ENCODE measurements at places on chromosomes 11 and 22. TPM values are rescaled to one million over a fixed set of nuclear protein-coding genes. Genes with fewer than 3 reads are reported as not detected.
A peak's percentile ranks its signal among the peaks of the same experiment; 100 is the strongest.

DNA sequence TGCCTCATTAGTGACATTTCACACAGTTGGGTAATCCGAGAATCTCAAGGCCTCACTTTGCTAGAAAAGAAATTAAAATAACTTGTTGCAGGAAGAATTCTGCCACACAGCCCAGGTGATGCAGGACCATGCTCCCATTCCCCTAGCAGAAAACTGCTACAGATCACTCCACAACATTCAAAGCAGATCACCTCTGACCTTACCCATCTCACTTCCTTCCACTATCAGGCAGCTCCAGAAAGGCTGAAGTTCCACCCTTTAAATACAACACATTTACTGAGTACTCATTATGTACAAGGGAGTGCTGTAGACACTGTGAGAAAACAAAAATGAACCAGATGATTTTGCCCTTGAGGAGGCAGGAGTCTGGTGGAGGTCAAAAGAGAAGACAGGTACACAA, 231.0 kb downstream of the TTC28 start:
- DNase-seq, result no peak

DNA sequence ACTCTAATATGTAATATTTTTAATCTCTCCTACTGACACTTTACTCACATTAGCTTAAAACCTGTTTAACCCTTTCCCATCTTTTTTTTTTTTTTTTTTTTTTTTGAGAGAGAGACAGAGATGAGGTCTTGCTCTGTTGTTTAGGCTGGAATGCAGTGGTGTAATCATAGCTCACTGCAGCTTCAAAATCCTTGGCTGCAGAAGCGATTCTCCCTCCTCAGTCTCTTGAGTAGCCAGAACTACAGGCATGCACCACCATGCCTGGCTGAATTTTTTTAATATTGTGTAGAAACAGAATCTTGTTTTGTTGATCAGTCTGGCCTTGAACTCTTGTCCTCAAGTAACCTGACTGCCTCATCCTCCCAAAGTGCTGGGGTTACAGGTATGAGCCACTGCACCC, 37.3 kb downstream of the PAMR1 start:
- no peak for DNase-seq

Gene ALG12
- 22.4 TPM for total RNA-seq

Gene CSF2RB
- 19.4 TPM for total RNA-seq

Gene SCGB1A1
- total RNA-seq, result not detected

DNA sequence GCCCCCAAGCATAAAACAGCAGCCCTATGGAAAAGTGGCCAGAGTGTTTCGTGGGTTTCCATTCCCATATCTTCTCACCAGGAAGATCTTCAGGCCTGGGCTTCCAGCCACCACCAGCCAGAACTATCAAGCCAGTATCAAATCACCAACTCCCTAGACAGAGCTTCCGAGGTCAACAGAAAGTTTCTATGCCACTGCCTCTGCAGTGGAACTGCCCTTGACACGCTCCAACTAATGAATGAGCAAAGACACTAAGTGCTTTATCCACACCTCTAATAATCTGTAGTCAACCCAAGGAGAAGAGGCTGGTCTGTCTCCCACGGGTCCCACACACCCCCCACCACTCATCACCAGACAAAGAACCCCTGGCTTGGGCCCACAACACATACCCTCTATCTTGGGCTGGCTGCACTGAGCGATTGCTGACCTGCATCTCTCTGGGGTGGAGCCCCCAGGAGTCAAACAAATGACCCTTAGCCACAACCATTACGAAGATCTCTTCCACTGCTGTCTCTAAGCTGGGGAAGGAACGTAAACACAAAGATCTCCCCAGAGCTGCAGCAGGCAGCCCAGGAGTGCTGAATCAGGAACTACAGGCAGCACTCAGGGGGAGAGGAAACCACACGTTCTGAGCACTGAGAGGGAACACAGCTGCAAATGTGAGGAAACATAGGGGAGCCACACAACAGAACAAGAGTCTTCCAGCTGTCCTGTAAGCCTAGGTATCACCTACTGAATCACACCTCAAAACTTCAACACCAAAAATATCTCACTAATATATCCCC, 9.7 kb downstream of the OR5AN1 start:
- DNase-seq, result no peak

- no peak for DNase-seq
Measured at GRCh38 chr11:67666303-67666645, 8.1 kb downstream of the ALDH3B2 start.

Gene GRAMD1B
- total RNA-seq, result 3.2 TPM

DNA sequence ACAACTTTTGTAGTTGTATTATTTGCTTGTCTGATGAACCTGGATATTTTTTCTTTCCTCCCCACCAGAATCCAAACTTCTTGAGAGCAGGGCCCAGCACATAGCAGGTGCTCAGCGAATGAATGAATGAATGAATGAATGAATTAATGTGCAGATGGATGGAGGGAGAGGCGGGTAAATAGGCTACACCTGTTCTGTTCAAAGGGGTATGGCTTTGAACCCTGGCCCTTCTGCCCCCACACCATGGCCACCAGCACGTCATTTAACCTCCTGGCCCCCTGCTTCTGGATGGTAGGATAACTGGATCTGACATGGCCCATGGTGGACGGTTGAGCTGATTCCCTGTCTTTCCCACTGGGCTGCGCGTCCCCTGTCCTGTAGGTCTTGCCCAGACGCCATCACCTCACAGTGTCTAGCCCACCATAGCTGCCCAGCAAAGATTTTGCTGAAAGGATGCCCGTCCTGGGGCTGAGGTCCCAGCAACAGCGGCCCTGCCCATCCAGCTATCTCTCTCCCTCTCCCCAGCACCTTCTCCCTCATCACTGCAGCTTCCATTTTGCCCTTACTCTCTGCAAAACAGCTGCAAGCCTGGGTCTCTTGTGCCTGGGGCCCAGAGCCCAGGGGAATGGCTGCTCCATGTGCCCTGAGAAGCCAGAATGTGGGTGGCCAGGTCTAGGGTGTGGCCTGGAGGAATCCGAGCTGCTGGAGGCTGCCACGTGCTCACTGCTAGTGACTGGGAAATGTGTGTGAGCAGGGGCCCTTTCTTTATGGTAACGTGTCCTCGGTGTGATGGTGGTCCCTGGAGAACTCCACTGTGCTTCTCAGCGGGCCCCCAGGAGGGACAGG, 49.3 kb upstream of the LINC01488 start:
- DNase-seq, result no peak

Gene QSER1
- total RNA-seq, result 23.7 TPM

GRCh38 chr11:13310443-13310842, 32.9 kb downstream of the BMAL1 start:
- no peak for DNase-seq

Gene TSPAN32
- total RNA-seq, result 0.52 TPM

Gene CASP4
- 24.5 TPM for total RNA-seq

GRCh38 chr11:26549176-26549575, 22.9 kb downstream of the MUC15 start:
- no peak for DNase-seq

Gene DGCR2
- total RNA-seq, result 75.1 TPM

DNA sequence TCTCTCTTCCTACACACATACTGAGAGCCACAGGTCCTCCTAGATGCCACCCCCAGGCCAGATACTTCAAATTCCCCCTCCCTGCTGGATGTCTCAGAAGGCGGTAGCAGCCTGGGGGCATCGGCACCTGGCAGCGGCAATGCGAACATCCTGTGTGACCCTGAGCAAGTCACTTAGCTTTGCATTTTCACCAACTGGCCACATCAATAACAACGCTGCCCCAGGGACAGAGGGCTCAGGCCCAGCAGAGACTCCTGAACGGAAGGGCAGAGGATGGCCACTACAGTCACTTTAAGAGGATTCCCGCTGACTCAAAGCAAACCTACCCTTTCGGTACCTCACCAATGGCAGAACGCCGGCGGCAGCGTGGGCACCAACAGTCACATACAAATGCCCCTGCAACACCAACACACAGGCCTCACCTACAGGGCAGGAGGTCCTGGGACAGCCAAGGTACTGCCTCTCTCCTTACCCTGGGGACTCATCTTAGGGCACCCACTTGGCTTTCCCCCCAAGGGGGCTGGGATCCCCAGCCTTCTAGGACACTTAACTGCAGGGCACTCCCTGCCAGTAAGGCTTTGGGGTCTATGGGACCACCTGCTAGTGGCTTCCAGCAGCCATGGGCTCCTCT, 1.6 kb downstream of the LMO1 start:
- DNase-seq, result no peak

GRCh38 chr11:85647078-85647477, 689 bp upstream of the TMEM126A start:
- no peak for DNase-seq

DNA sequence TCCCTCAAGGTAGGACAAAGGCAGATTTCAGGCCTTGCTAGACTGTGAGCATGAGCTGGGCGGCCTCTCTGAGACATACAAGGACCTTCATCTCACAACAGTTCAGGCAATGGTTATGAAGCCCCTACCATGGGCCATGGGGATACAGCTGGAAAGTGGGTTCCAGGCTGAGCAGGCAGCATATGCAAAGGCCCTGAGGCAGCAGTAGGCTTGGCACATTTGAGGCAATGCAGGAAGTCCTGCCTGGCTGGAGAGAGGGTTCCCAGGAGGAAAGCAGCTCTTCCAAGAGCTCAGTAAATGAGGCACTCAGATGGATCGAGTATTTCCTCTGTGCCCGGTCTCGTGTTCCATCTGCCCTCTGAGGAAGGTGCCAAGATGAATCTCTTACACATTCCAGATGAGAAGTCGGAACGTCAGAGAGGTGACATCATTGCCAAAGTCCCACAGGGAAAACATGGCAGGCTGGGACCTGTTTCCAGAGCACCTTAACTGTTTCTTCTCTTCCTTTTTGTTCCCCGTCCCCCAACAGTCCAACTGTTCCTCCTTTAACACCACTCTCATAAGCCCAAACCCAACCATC, 388.6 kb downstream of the MN1 start:
- no peak for DNase-seq

Gene KRTAP5-10
- not detected for total RNA-seq

DNA sequence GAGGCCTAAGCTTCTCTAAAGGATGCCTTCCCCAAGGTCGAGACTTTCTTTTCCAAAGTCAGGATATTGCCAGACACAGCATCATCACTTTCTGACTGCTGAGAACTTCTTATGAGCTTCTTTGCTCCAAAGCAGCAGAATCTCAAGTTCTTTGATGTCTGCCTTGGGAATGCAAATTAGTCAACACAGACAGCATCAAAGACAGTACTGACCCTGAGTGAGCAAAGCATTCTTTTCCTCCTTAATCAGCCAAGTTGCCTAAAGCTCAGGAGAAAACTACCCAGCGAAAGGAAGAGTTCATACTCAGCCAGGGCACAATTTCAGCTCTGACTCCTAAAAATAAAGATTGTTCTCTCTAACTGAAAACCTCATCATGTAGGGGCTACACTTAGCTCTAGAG, 98.0 kb downstream of the SLC36A4 start:
- DNase-seq, result no peak

Gene MUC15
- total RNA-seq, result 12.2 TPM

DNA sequence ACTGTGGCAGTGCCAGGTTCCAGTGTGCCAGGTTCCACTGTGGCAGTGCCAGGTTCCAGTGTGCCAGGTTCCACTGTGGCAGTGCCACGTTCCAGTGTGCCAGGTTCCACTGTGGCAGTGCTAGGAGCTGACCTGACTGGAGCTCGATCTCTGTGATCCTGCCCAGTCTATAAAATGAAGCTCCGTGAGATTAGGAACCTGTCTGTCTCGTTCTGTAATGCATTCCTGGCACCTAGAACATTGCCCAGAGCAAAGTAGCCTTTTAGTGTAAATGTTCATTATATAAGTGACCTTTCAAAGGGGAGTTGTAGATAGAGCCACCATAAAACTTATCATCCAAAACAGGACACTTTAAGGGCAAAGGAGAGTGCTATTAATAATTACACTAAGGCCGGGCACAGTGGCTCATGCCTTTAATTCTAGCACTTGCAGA, 36.0 kb downstream of the ART5 start:
- DNase-seq, result no peak

GRCh38 chr11:110785398-110785797, 73.2 kb upstream of the ARHGAP20 start:
- no peak for DNase-seq

DNA sequence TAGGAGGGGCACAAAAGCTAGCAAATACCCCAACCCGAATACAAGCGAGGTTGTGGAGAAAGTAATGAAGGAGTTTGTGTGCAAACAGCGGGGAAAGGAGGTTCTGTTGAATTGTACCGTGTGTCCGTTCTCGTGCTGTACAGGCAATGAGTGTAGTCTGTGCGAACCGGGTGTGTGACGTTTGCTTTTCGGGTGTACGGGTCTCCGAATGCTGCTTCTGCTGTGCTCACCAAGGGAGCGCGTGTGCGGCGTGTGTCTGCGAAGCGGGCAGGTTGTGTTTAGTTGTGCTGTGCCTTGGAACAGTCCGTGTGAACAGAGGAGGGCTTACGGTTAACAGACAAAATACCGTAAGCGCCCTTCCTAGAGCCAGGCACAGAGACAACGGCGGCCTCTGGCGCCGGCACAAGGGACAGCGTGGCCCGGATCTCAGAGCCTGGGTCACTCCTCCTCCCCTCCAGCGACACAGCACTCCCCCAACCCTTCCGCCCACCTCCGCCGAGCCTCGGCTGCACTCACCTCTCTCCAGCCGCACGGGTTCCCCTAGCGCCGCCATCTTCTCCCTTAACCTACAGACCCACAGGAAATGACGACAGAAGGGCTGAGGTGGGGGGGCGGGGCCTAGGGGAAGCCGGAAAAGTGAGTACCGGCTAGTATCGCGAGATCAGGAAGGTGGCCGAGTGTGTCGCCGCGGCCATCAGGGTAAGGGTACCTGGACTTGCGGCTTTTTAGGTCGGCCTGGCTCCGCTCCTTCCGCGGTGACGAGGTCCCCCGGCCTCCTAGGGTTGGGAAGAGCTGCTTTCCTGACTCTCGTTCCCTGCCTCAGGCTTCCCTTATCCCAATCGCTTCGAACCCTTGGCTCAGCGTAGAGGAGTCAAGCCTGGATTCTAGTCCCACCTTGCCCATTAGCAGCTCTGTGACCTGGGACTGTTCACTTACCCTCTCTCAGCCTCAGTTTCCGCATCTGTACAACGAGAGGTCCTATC, at the start of gene LIN7C:
TSS of gene LIN7C (minus strand) at position 570 of the 983 bp plus-strand sequence. CDS start at position 553, 17 bp downstream.
- DNase-seq, result peak; percentile 99

- DNase-seq, result peak; percentile 89
Measured at GRCh38 chr11:20864628-20865027, 195.2 kb downstream of the NELL1 start.

DNA sequence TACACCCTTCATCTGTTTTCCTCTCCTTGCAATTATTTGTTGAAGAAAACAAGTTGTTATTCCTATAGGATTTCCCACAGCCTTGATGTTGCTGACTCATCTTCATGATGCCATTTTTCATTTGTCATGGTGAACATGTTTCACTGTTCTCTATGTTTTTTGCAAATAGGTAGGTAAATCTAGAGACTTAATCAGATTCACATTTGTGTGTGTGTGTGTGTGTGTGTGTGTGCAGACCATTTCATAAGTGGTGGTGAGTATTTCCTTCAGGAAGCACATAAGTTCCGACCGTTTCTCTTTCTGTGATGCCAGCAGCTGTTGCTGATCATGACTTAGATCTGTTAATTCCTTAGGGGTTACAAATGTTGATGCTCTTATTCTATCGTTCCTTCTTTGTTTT, 80.3 kb upstream of the IZUMO1R start:
- DNase-seq, result no peak

DNA sequence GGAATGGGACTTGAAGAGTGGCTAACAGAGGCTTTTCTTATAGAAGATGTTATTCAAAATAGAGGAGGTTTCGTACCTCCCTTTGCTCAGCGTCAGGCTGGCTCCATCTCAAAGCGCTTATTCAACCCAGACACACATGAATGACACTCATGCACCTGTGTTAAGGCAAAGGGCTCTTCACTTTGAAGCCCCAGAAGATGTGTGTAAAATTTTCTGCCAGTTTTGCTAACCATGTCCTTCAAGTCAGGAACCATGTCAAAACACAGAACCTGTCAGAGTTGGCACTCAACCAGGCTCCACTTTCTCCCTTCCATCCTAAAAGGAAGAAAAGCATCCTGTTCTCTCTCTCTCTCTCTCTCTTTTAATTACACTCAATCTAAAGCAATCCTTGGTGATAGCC, 352.8 kb upstream of the NARS2 start:
- DNase-seq, result no peak

Measured in esophagus muscularis mucosa (tissue), 4 donors.